ENCODE measurements at places on chromosomes 5 and 9. TPM values are rescaled to one million over a fixed set of nuclear protein-coding genes. Genes with fewer than 3 reads are reported as not detected.

Gene TERT
- 0.33 TPM for total RNA-seq

DNA sequence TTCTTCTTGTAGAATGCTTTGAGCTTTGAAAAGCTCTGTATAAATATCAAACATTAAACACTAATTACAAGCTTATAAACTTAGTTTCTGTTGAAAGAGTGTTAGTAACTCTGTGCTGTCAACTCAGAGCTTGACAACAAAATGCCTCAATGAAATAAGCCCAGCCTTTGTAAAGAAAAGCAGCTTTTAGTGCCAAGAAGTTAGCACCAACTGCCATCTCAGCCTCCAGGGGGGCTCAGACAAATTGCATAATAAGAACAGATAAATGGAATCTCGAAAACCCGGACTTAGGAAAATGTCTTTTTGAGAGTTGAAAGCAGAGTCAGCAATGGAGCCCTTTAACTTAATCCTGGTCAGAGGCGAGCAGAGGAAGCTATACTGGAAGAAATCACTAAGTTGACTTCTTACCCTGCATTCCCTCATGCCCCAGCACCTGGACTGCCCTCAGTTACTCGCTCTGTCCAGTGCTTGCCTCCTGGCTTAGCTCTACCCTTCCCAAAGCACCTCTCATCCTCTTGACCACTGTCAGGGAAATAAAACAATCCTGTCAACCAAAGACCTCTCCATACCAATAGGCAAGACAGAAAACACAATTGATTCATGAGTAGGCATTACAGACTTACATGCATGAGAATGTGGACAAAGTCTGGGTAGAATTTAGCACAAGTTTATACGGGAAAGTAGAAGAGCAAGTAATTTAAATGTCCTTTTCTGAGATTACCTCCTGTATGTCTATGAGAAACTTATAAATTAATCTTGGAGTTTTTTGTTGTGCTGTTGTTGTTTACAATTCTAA, 352.7 kb downstream of the ZNF608 start:
- H3K27me3 ChIP-seq, result peaks cover 2% of the 10 kb centered on the region
- no peak overlapping the region for H3K4me3 ChIP-seq
- H3K36me3 ChIP-seq, result peaks cover 16% of the 10 kb centered on the region
- no peak overlapping the region for H3K27ac ChIP-seq
- no peak for DNase-seq

Gene PDE4D
- 105 TPM for total RNA-seq

GRCh38 chr9:105126226-105126625, 118.2 kb upstream of the SLC44A1 start:
- no peak for DNase-seq
- H3K4me3 ChIP-seq, result no peak overlapping the region
- no peak overlapping the region for H3K27ac ChIP-seq
- peaks cover 8% of the 10 kb centered on the region for H3K4me1 ChIP-seq

Gene CENPK
- 23.3 TPM for total RNA-seq

- DNase-seq, result peak; percentile 73
- H3K4me1 ChIP-seq, result peaks cover 53% of the 10 kb centered on the region
These were observed 1.3 kb downstream of the EEIG1 start for GRCh38 chr9:127979333-127980059.

Gene NTRK2
- total RNA-seq, result 63.4 TPM

DNA sequence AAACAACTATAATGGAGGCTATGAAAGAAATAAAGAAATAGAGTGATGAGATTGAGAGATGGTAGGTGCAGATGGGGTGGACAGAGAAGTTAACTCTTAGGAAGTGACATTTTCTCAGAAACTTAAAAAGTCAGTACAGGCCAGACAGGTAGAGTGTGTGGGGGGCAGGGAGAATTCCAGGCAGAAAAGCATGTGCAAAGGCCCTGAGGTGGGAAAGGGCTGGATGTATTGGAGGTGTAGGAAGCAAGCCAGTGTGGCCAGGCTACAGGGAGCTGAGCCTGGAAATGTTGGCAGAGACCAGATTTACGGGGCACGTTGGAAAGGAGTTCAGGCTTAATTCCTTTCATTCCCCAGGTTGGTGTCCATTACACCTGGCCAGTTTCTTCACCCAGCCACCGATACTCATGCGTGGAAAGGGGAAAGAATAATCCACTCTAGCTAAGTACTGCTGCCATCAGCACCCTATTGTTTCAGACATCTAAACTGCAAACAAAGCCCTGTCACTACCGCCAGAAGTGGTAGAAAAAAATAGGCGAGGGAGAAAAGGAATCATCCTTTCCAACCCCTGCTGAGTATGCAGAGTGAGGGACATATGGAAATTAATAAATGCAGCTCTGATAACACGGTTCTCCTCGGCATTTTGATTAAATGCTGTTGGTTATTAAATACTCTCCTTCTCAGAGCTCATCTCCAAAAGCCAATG, 116.8 kb upstream of the GPR151 start:
- H3K27ac ChIP-seq, result no peak overlapping the region
- H3K27me3 ChIP-seq, result no peaks in the 10 kb centered on the region
- no peak overlapping the region for H3K4me3 ChIP-seq
- H3K36me3 ChIP-seq, result peaks cover 8% of the 10 kb centered on the region

Gene STPG3
- 0.18 TPM for total RNA-seq

DNA sequence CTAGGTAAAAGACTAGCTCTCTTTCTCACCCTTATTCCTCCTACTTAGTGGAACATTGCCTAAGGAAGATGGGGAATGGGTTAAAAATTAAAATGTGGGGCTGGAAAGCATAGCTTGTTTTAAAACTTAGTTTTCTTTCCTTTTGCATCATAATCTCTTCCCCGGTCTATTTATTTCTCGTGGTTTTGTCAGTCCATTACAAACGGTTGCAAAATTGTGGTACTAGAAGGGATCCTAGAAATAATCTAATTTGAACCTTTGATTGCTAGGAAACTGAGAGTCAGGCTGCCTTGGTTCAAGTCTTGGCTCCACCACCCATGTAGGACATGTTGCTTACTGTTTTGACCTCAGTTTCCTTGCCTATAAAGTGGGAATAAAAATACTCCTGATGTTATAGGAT, 1.3 kb downstream of the IL31RA start:
- H3K36me3 ChIP-seq, result no peaks in the 10 kb centered on the region
- H3K27me3 ChIP-seq, result no peaks in the 10 kb centered on the region
- peaks cover 9% of the 10 kb centered on the region for H3K4me1 ChIP-seq
- no peak for DNase-seq

- H3K27me3 ChIP-seq, result no peaks in the 10 kb centered on the region
- no peak overlapping the region for H3K4me3 ChIP-seq
- H3K4me1 ChIP-seq, result peaks cover 4% of the 10 kb centered on the region
- no peak for DNase-seq
These were observed 659.1 kb downstream of the EFNA5 start for GRCh38 chr5:107011605-107012004.

DNA sequence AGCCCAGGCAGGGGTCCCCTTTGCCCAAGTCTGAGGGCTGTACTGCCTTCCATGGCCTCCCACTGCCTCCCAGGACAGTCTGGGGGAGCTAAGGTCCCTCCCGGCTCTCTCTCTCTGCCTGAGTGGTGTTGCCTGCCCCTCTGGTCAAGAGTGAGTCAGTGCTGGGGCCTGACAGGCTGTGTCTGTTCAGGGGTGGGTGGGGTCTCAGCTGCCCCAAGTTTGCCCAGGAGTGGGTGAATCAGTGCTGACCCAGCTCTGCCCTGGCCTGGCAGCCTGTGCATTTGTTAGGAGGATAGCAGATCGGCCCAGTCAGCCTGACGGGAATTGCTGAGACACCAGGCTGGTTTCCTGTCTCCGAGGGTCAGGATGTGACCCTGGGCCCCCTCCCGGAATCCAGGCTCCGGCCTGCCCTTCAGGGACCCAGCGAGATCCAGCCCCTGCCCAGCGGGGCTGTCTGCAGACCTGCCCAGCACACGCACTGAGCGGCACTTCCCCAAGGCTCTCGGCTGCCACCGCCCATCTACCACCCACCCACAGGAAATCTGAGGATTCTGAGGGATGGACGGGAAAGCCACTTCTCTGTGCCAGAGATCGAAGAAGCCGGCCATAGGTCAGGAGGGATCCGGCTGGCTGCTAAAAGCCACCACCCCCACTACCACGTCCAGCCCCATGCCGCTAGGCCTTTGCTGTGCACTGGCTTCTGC, 15.9 kb downstream of the ENG start:
- H3K36me3 ChIP-seq, result no peaks in the 10 kb centered on the region
- no peaks in the 10 kb centered on the region for H3K27me3 ChIP-seq
- DNase-seq, result no peak
- no peak overlapping the region for H3K27ac ChIP-seq
- no peak overlapping the region for H3K4me3 ChIP-seq

Gene LRRTM2
- total RNA-seq, result 0.13 TPM

- no peaks in the 10 kb centered on the region for H3K4me1 ChIP-seq
- no peak overlapping the region for H3K4me3 ChIP-seq
- peaks cover 4% of the 10 kb centered on the region for H3K36me3 ChIP-seq
- no peak overlapping the region for H3K27ac ChIP-seq
- no peak for DNase-seq
These were observed 33.1 kb upstream of the ZNF462 start for GRCh38 chr9:106829666-106830408.

DNA sequence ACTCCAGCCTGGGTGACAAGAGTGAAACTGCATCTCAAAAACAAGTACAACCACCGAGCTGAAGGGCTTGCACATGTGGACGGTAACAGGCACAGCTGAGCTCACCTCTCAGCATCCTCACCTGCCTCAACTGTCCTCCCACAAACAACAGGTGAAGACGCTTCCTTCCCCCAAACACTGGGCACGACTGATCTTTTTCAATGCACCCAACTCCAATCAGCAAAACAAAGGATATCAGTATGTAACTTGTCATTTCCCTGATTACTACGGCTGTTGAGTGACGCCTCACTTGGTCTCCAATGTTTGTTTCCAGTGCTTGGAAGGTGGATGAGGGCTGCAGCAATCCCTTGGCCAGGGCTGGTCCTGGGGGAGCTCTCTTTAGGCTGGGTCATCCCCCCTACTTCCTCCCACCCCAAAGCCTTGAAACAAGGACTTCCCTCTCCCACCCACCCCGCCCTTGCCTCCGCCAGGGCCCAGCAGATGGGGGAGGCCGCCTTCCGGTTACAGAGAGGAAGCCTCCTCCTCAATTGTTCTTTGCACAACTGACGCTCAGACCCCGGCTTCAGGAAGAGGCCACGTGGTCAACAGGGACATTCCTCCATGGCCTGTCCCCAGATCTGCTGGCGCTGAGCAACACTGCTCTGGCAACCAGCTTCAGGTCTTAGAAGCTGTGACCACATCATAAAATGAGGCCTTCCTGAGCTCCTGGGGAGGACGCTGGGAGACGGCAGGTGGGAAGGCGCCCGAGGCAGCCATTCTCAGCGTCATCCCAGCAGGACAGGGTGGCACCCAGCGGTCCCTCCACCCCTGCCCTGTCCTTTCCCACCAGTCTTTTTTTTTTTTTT, 5.9 kb downstream of the FAM78A start:
- no peaks in the 10 kb centered on the region for H3K4me1 ChIP-seq
- H3K4me3 ChIP-seq, result no peak overlapping the region
- DNase-seq, result no peak
- no peaks in the 10 kb centered on the region for H3K36me3 ChIP-seq
- H3K27ac ChIP-seq, result no peak overlapping the region
- peaks cover 26% of the 10 kb centered on the region for H3K27me3 ChIP-seq

Gene GGTA1
- total RNA-seq, result 0.22 TPM
